ENCODE measurements at places on chromosomes 5 and 9. TPM values are rescaled to one million over a fixed set of nuclear protein-coding genes. Genes with fewer than 3 reads are reported as not detected.

The CRHBP gene
- 0.82 TPM for total RNA-seq

The PTBP3 gene
- 6.9 TPM for total RNA-seq

The ZMYND19 gene
- total RNA-seq = 15.9 TPM

The STPG3 gene
- total RNA-seq = not detected

All from smooth muscle cell of the coronary artery (primary cell).